ENCODE measurements at places on chromosomes 7 and 10.

- DNase-seq, result no peak
Observed at GRCh38 chr10:11569471-11569870, 42.0 kb downstream of the USP6NL start.

- DNase-seq, result no peak
Observed at GRCh38 chr7:33685503-33685902, 219.8 kb upstream of the BMPER start.

GRCh38 chr7:44636041-44636584 is 29.7 kb downstream of the OGDH start:
- no peak for DNase-seq

- no peak for DNase-seq
Observed at GRCh38 chr7:55120501-55121198, 101.8 kb downstream of the EGFR start.

DNA sequence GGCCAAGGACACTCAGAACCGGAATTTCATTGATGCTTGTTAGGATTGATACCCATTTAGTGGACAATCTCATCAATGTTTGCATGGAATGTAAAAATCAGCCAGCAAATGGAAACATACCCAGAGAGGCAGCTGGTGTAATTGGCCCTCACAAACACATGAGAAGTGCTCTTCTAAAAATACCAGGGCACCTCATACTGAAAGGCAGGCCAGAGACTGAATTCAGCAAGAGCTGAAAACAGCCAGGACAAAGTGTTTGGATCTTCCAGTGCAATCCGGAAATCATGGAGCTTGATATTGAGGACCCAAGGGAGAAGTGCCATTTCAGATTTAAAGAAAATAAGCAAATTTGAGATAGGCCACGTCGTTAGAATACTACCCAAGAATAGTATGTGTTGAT is 498.6 kb downstream of the GALNT17 start:
- no peak for DNase-seq

DNA sequence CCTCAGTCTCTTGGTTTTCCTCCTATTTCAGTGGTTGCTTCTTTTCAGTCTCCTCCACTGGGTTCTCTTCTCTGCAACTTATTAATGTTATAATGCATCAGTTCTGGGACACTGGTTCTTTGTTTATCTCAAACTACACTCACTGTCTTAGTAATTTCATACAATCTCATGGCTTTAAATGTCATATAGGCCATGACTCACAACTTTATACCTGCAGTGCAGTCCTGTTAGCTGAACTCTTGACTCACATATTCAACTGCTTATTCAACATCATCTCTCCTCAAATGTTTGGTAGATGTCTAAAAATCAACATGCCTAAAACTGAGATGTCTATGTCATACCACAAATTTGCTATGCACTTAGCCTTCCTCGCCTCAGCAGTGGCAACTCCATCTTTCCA is 101.2 kb upstream of the PALS2 start:
- DNase-seq, result no peak

- DNase-seq, result no peak
Observed at GRCh38 chr7:100584054-100584682, 1.8 kb downstream of the LRCH4 start.

DNA sequence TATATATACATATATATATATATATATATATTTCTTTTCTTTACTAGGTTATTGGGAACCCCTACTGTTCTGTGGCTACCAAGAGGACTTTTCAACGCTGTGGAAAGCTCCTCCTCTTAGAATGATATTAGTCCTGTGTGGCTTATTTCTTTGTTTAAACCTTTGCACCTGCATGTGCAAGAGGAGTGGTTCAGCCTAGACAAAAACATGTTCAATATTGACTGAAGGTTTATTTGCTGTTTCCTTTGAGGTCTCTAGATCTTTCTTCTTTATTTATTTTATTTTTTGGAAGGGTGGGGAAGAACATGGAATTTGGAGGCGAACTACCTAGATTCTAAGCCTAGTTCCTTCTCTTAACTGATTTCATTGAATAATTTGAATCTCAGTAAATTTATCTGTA is 118.1 kb downstream of the GNAT3 start:
- DNase-seq, result no peak

DNA sequence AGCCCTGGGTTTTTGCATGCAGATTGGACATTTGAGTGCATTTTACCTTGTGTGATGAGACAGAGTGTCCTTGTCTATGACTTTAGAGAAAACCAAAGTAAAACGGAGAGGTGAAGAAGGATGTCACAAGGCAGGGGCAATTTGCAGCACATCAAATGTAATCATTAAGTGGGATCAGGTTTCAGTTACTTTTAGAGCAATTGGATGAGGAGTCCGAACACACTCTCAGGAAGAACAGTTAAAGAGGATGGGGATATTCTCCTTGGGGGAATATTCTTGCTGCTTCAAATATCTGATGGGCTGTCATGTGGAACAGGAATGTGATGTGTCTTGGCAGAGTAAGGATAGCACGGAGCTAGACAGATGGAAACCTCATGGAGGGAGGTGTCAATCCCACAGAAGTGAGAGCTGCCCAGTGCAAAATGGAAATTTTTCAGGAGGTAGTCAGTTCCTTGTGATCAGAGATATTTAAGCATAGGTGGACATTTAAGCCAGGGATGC is 757 bp downstream of the RAB19 start:
- DNase-seq, result peak; percentile 28

DNA sequence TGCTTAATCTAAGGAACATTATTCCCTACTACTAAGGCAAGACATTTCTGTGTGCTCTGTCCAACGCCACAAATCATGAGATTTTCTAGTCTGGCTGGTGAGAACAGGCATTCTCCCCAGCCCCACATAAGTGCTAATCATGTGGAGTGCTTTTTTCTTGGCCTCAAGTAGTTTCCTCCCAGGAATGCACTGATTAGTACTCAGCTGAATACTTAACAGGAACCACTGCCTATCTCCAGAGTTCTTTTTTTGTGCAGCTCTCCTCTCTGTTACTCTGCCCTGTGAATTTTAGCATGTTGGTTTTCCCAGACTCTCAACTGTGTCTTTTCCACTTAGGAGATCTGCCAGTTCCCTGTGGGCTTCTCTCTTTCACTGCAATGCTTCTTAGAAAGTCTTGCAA is 1098.5 kb upstream of the LRRTM3 start:
- DNase-seq, result no peak

- DNase-seq, result peak; percentile 84
Observed at GRCh38 chr10:110209926-110210673, 2.7 kb downstream of the MXI1 start.

- no peak for DNase-seq
Observed at GRCh38 chr7:74032191-74032490, 4.2 kb downstream of the ELN start.

DNA sequence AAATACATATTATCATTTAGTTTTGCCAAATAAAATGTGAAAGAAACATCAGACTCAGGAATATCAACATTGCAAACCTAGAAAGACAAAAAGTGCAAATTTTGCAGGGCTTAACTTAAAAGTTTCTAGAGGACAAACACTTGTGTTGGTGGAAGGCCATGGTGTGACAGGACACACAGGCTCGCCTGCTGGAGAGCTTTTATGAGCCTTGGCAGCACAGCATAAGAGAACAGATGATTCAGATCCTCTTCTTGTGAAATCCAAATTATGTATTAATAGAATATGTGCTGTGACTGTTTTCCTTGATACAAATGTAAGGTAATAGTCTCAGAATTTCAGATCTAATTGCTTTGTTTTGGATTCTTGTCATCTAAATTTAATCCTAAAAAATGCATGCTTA is 72.9 kb upstream of the ABCB5 start:
- DNase-seq, result no peak

- no peak for DNase-seq
Observed at GRCh38 chr10:33155720-33156638, 178.5 kb downstream of the NRP1 start.

GRCh38 chr10:97647556-97647955 is 7.1 kb downstream of the PI4K2A start:
- no peak for DNase-seq

GRCh38 chr10:33974976-33975478 is 640.6 kb upstream of the NRP1 start:
- DNase-seq, result no peak

DNA sequence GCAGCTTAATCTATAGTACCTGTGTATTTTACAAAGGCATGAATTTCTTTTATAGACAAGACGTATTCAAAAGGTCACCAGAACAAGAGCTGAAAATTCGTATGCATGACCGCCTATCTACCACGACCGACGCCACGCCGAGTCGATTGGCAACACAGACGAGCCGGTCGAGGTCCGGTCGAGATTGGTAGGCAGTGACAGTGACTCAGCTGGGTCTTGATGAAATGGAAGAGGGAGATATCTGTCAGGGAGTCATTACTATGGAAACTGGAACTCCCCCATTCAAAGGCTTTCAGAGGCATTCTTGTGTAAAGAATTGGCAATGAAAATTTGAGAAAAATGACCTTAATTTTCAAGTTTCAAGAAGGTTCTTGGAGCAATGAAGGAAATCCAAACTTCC is 2.1 kb downstream of the ATP5MK start:
- DNase-seq, result no peak

DNA sequence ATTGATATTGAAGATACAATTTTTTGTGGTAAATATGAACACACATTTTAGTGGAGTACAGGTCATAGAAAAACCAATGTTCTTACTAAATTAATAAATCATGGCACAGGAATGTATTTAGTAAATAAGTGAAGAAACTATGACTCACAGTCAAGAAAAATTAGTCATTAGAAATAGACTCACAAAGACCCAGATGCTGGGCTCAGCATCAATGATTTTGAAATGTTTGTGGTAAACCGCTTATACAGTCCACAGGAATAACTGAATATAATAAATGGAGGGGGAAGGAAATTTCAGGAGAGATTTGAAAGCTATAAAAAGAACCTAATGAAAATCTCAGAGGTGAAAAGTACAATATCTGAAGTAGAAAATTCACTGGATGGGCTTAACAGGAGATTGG is 138.3 kb upstream of the ADCY1 start:
- DNase-seq, result no peak

- DNase-seq, result no peak
Observed at GRCh38 chr10:49509771-49510303, 29.1 kb downstream of the ERCC6 start.

- peak; percentile 91 for DNase-seq
Observed at GRCh38 chr10:71964743-71965515, 734 bp downstream of the CHST3 start.
